ENCODE measurements at places on chromosomes 1 and 21.
A peak's percentile ranks its signal among the peaks of the same experiment; 100 is the strongest.

- no peak for DNase-seq
These were observed 48.4 kb upstream of the C1orf198 start for GRCh38 chr1:230916587-230917283.

GRCh38 chr1:223726380-223727001, 14.2 kb downstream of the CAPN2 start:
- DNase-seq = peak; percentile 98

- no peak for DNase-seq
These were observed 14.5 kb upstream of the RPS8 start for GRCh38 chr1:44760876-44761275.

- no peak for DNase-seq
These were observed 39.7 kb downstream of the TOMM20 start for GRCh38 chr1:235088907-235089306.

GRCh38 chr21:39553331-39553730, 59.4 kb upstream of the B3GALT5 start:
- DNase-seq = no peak

DNA sequence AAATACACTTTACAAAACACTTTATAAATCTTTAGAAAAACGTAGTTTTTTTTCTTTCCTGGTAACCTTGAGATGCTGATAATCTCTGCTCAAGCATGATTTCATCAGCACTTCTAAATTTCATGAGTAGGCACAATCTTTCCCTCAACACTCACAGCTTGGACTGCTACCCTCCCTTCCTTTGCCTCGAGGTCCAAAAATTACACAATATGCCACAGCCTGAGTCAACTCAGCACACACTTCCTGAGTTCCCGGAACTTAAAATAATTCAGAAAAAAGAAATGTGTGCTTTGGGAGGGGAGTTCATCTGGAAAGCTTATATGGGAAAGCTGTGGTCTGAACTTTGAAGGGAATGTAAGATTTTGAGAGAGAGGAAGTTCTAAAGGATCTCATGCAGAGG, 5.9 kb downstream of the CLCA2 start:
- DNase-seq = peak; percentile 97

DNA sequence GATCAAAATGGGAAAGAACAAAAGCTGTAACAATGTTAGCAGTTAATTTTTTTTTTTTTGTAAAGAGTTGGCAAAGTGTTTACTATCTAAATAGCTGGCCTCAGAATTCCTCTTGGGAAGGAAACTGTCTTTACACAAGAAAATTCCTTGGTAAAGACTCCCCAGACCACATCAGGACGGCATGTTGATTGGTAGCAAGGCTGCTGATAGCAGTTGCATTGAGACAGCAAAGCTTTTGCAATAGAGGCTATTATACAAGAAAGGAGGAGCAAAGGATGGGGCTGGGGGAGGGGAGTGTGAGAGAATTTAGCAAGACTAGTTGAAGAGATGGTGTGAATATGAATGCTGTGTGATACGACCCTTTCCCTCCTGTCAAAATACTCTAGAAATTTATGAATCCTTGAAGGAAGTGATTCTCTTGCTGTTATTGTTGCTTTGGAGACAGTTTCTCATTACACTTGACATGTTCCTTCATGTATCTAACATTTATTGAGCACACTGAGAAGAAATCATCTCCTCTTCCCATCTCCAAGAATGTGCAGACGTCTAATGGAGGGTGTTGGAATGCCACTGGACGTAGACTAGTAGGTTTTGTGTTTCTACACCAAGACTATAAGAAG, 355.6 kb downstream of the SIPA1L2 start:
- DNase-seq = peak; percentile 24

GRCh38 chr1:153231363-153231762, 14.0 kb downstream of the PRR9 start:
- no peak for DNase-seq

DNA sequence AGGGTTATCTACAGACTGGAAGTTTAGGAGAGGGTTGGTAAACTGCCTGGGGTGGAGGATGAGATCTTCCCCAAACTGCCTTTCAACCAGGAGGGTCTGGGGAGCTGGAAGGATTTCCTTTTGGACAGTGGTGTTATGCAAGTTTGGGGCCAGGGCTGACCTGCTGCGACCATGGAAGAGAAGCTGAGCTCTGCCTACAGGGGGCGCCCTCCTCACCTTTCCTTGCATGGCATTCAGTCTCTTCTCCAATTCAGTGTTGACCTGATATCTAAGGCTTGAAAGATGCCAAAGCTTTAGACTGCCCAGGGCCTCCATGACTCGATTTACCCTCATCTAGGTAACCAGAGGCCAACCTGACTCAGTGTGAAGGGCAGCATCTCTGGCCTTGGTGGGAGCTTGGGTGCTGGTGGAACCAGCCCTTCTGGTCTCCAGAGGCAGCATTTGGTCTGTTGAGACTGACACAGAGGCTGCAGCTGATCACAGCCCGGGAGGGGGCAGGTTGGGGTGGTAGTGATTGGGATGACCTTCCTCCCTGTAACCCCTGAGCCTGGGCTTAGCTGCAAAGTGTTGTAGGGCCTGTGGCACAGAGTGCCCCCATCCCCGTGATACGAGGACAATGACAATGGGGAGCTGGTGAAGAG, 170.0 kb downstream of the GRIK3 start:
- DNase-seq = no peak

DNA sequence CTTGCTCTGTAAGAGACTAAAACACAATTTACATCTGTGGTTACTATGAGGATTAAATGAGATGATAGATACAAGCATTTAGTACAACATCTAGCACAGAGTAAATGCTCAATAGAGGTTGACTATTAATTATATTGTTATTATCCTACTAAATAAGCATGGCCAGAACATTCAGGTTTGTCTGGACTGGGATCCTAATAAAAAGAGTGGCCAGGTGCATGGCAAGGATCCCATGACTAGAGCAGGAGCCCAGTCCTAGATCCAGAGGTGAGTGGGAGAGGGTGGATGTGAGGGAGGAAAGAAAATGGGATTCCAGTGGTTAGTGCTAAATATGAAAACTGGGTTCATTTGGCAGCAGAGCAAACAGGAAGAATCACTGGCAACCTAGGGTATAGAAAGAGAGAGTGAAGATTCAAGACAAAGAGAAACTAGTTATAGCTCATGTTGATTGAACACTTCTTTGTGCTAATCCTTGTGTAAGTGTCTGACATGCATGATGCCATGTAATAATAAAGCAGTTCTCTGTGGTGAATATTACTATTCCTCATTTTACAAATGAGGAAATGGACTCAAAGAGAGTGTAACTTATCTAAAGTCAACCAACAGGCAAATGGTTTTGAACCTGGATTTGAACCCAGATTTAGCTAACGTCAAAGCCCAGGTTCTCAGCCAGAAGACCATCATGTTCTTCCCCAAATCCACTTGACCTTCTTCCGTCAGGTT, 71.1 kb upstream of the FGGY start:
- DNase-seq = no peak

- DNase-seq = no peak
These were observed 49.5 kb downstream of the LUZP1 start for GRCh38 chr1:23118957-23119792.
